ENCODE measurements at places on chromosomes 12 and 14.

DNA sequence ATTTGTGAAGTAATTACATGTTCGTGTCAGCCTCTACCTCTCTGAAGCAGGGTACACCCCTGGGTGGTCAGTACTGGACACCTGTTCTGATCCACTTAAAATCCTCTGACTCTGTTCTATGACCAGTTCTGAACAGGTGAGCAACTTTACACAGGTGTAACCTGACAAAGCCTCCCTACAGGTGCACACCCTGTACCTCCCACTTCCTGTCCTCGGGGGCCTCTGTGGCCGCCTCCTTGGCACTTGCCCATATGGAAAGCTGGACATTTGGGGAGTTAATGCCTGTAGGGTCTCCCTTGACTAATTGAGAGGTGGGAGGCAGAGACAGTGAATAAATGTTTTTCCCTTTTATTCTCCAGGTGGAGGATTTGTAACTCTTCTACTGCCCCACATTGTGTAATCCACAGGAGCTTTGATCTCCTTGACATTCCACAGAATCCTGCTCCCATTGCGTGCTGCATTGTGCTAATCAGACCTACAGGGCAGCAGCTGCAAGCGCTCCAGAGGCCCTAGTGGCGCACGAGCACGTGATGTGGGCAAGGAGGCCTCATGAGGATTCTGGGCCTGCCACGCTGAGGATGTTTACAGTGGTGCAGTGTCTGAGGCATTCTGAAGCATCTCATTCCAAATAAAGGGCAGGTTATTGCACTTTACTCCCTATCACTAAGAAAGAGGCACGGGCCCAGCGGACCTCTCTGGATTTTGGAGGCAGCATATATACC lies 45.8 kb upstream of the BATF start:
- no peak for DNase-seq

DNA sequence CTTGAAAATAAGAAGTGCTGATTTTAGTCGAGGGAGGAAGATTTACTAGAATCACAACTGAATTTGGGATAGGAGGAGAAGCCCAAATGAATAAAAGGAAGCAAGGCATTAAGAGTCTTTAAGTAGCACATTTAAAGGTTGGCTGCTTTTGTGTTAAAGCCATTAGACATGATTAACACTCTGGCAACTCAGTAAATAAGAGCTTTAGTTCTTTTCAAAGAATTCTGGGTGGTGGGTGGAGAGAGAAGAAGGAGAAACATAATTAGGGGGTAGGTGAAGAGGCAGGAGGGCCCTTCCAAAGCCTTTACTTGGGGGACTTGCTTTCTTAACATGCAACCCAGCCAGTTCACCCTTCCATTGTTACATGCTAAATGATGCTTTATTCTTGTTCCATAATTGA lies 284.6 kb upstream of the SEL1L start:
- DNase-seq, result no peak

DNA sequence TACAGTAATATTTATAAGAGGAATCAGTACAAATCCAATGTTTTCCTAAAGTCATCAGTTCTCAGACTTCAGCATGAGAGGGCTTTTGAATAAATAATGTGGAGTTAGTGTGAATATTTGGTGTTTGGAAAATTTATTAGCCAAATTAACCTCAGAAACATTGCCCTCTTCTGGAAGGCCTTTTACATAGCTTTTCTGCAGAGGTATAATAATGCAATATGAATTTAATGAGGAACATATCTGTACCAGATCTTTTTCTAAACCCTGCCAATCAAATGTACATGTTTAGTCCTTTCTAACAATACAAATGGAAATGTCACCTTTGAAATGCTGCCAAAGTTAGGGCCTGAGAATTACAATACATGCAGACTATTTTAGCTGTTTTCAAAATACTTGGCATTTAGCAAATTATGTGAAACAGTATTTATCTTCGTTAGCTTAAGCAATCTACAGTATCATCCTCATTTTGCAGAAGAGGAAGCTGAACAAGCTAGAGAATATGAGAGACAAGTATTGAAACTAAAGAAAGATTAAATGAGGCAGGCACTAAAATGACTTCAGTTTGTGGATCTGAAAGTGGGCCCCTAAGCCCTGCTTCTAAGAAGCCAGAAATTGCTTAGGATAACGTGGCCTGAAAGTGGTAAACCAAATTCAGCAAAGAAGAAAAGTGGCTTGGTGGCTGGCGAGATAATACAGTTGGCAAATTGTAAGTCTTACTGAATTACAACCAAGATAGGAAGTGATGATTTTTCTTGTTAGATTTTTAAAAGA lies 60.4 kb upstream of the MANSC4 start:
- DNase-seq, result no peak

DNA sequence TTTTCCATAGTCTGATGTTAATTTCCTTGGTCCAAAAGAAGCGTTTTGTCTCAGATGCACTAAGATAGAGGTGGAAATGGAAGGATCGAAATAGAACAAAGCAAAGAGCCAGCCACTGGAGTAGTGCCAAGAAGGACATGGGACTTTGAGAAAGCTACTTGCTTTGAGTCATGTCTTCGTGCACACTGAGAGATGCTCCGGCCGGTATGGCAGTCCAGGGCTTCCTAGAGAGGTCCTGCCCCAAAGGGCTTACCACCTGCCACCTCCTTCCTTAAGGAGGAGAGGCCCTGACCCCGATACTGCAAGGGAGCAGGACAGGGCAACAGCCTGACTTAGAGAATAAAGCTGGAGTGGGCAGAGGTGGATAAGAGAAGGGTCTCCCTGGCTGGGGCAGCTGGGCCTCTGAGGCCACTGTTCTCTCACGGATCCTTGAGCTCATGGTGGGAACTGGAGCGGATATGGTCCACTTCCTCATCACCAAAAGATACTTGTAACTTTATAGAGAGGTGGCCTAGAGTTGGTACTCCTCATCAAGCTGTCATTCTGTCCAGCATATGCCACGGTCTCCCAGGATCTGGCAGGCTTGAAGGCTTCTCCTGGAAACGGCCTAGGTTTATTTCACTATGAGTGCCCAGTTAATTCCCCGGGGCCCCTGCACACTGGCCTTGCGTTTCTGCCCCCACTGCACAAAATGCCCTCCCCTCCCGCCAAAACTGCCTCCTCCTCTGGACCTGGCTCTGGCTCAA lies 57.4 kb downstream of the FOXN3 start:
- DNase-seq, result no peak

GRCh38 chr12:45216983-45217485 lies 1.1 kb downstream of the ANO6 start:
- DNase-seq, result no peak

- DNase-seq, result no peak
Observed at GRCh38 chr14:61577506-61577931, 117.8 kb upstream of the HIF1A start.

DNA sequence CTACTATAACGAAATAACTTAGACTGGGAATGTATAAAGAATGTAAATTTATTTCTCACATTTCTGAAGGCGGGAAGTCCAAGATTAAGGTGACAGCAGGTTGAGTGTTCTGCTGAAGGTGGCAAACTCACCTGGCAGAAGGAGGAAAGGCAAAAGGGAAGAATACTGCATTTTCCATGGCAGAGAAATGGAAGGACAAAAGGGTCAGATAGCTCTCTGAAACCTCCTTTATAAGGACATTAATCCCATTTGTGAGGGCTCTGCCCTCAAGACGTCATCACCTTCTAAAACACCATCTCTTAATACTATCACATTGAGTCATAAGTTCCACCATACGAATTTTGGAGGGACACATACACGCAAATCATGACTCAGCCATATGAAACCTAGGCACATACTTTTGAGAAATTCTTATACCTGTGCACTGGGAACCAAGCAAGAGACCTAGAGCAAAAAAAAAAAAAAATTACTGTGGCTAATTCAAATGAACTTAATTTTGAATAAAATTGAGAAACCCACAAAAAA lies 1669.3 kb upstream of the FLRT2 start:
- DNase-seq, result no peak

- no peak for DNase-seq
Observed at GRCh38 chr14:76995279-76996035, 33.1 kb downstream of the IRF2BPL start.

GRCh38 chr12:2682296-2683251 lies 112.2 kb upstream of the FKBP4 start:
- DNase-seq, result no peak

DNA sequence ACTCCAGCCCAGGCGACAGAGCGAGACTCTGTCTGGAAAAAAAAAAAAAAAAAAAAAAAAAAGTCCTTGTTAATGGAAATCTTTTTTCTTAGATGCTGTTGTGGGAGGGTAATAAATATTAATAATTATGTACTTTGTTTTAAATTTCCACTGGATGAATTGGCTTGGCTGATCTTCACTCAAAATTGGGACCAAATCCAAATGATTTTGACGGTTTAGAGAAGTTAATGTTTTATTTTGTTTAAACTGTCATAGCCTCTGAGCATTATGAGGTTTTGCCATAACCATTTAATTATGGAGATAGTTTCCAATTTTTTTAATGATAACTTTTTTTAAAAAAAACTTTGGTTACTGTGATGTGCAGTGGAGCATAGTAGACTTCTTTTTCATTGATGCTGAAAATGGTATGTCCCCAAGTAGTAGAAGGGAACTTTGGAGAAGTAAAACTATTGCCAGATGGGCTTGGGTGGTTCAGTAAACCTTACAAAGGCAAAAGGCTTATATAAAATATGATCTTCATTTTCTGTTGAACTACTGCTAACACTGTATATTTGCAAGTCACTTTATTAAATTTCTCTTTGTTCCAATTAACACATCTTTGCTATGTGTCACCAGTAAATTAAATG lies 3.9 kb upstream of the PMCH start:
- DNase-seq, result no peak

DNA sequence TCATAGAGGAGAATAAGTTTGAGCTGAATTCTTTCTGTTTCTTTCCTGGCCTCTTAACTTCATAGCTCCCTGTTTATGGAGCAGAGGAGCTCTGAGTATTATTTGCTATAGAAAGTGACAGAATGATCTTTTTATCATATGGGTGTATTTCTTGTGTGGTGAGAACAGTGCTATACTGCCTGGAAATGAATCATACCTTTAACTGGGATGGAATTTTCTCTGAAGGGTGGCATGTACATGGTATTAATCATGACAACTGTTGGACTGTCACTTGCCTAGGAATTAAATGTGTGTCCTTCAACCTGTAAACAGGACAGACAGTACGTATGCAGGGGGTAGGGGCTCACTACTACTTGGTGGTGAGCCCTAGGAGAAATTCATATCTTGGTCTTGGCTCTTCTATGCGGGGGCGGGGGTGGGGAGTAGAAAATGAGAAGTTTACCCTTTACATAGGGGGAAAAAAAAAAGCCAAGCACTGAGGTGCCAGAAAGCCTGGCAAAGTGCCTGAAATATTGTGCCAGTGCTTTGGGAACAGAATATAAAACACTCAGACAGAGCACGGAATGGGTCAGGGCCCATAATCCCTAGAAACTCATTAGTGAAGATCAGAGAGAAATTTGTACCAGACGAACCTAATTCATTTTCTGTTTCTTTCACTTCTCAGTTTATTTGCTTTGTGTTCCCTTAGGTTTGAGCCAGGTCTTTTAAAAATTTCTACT lies 33.8 kb downstream of the ARMH4 start:
- DNase-seq, result no peak

DNA sequence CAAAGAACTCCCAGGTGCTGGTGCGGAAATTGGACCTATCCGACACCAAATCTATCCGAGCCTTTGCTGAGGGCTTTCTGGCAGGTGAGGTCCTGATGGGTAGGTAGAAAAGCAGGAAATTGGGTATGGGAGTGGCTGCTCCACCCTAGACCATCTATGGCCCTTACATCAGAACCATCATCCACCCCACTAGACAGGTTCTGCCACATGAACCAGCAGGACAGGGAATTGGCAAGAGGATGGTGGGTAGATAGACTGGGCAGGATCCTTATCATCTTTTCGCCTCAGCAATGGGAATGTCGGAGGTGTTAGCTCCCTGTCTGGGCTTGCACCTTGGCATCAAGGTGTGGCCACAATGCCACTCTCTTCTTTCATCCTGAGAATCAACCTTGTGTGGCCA lies 23.5 kb downstream of the RDH12 start:
- DNase-seq, result no peak

DNA sequence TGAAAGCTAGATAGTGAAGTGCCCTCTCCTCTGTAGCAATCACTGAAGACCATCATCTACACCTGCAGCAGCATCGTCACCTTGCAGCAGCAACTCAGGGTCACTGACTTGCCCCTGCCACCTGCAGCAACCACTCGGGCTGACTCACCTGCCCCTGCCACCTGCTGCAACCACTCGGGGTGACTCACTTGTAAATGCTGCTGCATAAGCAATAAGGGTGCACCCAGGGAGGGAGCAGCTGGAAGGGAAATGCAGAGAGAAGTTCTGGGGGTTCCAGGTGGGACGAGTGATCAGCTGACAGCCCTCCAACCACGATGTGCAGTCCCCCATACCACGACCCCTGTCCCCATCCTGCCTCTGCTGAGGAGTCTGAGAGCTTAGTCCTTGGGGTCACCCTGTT lies 357.1 kb upstream of the SFSWAP start:
- no peak for DNase-seq

DNA sequence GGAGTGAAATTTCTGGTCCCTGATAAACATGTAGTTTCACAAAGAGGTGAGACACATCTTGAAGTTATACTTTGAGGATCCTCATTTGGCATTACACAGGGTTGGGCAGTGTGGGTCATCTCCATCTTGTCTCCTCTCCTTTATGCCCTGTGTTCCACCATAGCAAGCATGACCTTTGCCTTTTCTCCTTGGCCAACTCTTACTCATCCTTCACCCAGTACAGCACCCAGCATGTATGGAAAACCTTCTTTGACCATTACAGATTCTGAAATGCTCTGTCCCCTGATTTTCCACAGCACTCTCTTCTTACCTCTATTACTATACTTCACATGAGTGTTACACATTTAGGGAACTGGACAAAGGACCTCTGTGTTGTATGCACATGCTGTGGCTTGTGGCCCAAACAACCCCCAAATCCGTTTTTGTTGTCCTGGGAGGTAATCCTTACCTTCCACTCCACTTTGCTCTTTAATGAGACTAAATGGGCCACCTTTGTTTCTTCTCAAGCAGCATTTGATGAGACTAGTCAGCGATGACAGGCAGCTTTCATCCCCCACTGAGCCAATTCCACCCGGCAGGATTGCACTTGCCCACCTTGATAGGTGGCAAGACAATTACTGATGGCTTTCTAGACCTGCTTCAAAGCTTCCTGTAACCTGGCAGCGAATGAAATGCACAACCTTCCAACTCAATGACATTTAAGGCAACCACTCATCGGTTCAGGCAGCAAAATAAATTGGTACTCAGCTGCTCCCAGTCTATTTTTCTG lies 163.5 kb downstream of the MON2 start:
- no peak for DNase-seq

DNA sequence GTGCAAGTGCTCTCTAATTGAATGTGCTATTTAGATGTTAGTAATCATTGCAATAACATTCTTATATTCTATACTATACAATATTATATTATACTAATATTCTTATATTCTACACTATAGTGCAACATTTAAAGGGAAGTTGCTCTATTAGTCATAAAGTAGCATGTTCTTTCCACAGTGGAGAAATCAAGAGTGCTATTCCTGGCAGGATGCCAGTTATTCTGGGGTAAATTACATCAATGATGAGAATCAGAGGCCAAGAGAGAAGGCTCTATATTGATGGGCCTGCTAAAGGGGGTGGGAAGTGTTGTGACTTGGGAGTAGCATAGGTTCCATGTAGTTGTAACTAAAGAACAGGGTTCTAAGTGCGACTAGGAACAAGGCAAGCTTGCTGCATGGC lies 121.5 kb downstream of the SLC15A5 start:
- no peak for DNase-seq

GRCh38 chr12:51254536-51254935 lies 15.7 kb downstream of the SMAGP start:
- no peak for DNase-seq

GRCh38 chr12:45669792-45670191 lies 59.7 kb upstream of the ARID2 start:
- DNase-seq, result no peak

- no peak for DNase-seq
Observed at GRCh38 chr14:54947230-54947629, 44.6 kb upstream of the GCH1 start.
